OCI-LY7 (cell line): ENCODE measurements at places on chromosomes 2 and 18. TPM values are rescaled to one million over a fixed set of nuclear protein-coding genes. Genes with fewer than 3 reads are reported as not detected.

The FOXD4L1 gene
- 0.80 and 1.5 TPM in 2 replicates for total RNA-seq

- no peak for DNase-seq
These were observed 838.7 kb downstream of the CCDC85A start for GRCh38 chr2:57022496-57022895.

DNA sequence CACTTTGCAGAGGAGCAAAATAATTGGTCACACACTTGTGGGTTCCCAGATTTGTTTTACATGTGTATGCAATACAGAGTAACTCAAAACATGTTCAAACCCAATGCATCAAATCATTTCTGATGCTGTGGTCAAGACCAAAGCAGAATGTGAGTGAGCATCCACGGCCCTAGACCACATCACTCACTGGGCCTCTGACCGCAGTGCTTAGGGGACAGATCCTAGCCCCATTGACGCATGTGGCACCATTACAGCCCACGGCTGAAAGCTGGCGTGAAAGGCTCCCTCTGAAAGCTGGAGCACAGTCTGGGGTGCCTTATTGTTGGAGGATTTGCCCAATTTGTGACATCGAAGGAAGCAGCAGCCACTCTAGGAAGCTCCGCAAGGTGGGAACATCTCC, 498.8 kb upstream of the TCF4 start:
- DNase-seq = no peak

- DNase-seq = no peak
These were observed 2.6 kb downstream of the THADA start for GRCh38 chr2:43593254-43593653.

GRCh38 chr2:8478471-8478793, 203.4 kb upstream of the ID2 start:
- peak; percentile 57 for DNase-seq

The MDH1 gene
- total RNA-seq = 222 and 227 TPM in 2 replicates

GRCh38 chr2:82256983-82257632, 1952.6 kb upstream of the LRRTM1 start:
- DNase-seq = no peak

GRCh38 chr2:107545066-107545465, 281.6 kb upstream of the RGPD4 start:
- no peak for DNase-seq

GRCh38 chr2:238717084-238717483, 130.8 kb upstream of the TWIST2 start:
- no peak for DNase-seq

The CNDP1 gene
- total RNA-seq = not detected in 2 replicates

The SP3 gene
- total RNA-seq = 115 and 127 TPM in 2 replicates

GRCh38 chr2:154827286-154827685, 128.8 kb downstream of the KCNJ3 start:
- DNase-seq = no peak

The PLGLB1 gene
- total RNA-seq = 3.6 and 3.9 TPM in 2 replicates

The INO80B gene
- total RNA-seq = 43.1 and 44.5 TPM in 2 replicates

The FAHD2A gene
- total RNA-seq = 50.9 and 53.0 TPM in 2 replicates

The CCDC85A gene
- total RNA-seq = not detected in 2 replicates

The MAPRE3 gene
- total RNA-seq = not detected in 2 replicates

DNA sequence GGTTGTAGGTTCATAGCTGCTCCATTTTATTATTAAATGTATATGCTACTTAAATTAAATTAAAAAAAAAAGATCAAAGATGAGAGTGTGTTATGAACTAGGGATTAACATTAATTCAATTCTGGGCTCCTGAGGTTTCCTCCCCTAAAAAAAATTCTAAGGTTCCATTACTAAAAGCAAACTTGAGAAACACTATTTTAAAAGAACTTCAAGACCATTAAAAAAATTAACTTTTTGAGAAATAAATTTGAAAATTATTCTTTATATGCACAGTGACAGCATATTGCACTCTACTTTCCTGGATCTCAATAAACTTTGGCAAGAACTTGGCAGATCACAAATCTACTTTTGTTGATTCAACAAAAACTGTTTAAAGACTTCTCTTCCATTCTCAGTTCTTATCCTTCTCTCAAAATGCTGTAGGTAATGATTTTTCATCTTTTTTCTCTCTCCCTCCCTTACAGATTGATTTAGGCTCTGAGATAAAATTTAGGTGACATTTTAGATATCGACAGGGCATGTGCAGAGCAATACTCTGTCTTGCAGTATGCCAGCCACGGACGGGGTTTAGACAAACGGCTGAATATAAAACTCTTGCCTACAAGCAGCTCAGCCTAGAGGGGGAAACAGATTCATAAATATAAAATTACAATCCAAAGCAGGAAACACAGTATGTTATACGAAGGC, 592 bp upstream of the MARS2 start:
- DNase-seq = no peak

The RNF152 gene
- total RNA-seq = not detected in 2 replicates

- DNase-seq = no peak
These were observed 9.9 kb downstream of the BMP10 start for GRCh38 chr2:68861330-68861729.

DNA sequence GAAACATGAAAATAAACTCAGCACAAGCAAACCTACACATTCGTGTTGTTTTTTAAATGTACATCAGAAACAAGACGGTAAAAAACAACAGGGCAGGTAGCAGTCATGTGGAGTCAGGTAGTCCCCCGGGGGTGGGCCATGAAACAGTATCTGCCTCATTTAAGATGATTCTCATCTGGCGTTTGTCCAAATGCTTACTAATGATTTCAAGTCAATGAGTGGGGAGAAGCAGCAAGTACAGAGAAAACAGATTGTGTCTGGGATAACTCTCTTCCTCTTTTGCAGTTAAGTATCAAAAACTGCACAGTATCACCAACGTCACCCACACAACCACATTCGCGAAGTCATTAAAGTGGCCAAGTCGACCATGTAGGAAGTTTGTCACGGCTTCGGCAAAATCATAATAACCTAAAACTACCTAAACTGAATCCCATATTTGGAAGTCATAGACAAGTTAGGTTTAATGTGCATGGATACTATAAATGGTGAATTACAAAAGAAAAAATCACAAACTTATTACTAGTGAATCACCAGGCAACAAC, 1.3 kb downstream of the LAPTM4A start:
- peak; percentile 59 for DNase-seq

GRCh38 chr2:28413152-28413898, 20.7 kb downstream of the FOSL2 start:
- DNase-seq = no peak

DNA sequence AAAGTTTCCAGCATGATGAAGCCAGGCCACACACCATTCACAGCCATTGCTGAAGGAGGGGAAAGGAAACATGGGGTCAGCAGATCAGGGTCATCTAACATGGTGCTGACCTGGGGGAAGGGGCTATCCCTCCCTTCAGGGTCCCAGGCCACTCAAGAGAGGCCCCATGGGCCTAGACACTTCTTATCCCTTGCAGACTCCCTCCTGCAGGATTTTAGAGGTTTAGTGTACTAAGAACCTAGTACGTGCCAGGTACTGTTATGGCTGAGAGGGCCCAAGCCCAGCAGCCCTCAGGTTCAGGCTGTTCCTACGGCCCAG, 8.8 kb downstream of the KHK start:
- no peak for DNase-seq

- DNase-seq = no peak
These were observed 28.2 kb upstream of the MAP2 start for GRCh38 chr2:209395652-209396051.

DNA sequence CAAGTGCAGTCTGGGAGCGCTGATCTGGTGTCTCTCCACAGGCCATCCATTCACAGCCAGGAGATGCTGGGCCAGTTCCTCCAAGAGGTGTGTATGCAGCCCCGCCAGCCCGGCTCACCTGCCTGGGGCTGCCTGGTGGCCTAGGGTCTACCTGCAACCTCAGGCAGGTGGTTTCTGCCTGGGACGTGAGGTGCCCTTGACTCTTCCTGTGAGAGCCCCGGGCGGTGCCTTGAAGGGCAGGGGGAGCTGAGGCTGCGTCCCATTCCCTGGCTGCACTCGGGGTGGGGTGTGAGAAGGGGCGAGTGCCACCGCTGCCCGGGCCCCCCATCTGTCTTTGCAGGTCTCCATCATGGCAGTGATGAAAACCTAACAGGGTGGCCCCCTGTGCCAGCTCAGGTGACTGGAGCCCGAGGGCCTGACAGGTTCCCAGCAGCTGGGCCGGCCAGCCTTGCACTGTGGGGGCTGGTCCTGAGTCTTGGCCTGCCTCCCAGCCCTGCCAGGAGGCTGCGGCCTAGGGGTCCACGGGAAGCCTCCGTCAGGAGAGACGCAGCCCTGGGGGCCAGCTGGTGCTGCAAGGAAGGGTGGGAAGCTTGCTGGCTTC, 11.9 kb downstream of the CAPN10 start:
- DNase-seq = no peak

The MPP4 gene
- total RNA-seq = not detected in 2 replicates

The ACMSD gene
- not detected in 2 replicates for total RNA-seq

- no peak for DNase-seq
These were observed 1171.3 kb downstream of the DSC3 start for GRCh38 chr18:29871246-29871645.

DNA sequence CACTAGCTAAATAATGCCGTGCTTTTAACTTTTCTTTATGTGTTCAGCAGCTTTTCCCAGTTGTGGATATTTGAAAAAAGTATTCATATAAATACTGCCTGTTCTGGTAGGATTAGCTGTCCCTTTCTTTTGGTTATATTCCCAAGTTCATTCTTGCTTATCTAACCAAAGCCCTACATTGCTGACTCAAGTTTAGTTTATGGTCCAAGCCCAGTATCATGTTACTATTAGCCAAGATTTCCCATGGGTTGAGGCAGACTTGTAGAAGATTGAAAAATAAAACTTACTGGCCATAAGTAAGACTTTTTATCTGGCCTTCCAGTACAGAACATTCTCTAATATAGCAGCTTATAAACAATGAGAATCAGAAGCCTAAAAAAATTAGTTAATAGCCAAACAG, 49.7 kb upstream of the NFE2L2 start:
- DNase-seq = no peak

DNA sequence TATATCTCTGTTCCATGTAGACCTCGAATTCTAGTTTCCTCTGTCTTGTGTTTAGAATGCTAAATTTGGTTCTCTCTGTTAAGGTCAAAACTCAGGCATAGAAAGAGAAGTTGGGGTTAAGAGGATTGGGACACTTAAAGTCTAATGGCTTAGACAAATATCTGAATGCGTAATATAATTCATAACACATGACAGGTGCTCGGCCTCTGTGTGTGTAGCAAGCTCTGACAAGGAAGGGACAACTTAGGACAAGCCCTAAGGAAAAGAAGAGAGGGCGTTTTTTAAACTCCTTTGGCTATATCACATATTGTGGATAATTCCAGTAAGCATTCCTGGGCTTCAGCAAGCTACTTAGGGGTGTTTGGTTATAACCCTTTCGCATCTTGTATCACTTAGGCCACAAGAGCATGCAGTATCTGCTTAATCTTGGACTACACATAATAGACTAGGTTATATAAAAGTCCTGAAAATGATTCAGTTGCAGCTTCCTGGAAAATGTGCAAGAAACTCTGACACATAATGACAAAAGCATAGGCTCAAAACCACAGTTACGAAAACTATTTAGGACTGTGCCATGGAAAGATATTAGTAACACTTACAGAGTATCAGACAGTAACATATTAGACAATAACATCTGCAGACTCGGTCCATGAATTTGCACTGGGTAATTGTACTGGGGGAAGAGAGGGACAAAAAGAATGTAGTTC, 16.1 kb upstream of the CREB1 start:
- no peak for DNase-seq

The UGT1A6 gene
- total RNA-seq = not detected in 2 replicates

DNA sequence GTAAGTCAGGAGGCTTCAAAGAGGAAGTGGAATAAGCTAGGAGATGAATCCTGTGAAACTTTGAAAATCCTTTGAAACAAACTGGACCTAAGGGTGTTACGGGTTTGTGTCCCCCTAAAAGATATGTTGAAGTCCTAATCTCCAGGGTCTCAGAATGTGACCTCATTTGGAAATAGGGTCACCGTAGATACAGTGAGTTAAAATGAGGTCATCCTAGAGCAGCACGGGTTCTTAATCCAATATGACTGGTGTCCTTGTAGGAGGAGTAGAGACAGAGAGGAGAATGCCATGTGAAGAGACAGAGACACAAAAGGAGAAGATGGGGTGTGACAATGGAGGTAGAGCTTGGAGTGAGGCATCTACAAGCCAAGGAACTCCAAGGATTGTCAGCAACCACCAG, 26.9 kb upstream of the NEB start:
- no peak for DNase-seq

The CCDC68 gene
- total RNA-seq = not detected in 2 replicates

The LYPD6 gene
- not detected in 2 replicates for total RNA-seq

The KCTD18 gene
- total RNA-seq = 16.2 and 20.0 TPM in 2 replicates

GRCh38 chr2:111632661-111633060, 251.3 kb downstream of the ANAPC1 start:
- DNase-seq = peak; percentile 41

GRCh38 chr2:206045251-206045650, 40.7 kb downstream of the INO80D start:
- no peak for DNase-seq
